Spinal cord (tissue), 10 donors: ENCODE measurements at places on chromosomes 7 and 10. TPM values are rescaled to one million over a fixed set of nuclear protein-coding genes. Genes with fewer than 3 reads are reported as not detected.

DNA sequence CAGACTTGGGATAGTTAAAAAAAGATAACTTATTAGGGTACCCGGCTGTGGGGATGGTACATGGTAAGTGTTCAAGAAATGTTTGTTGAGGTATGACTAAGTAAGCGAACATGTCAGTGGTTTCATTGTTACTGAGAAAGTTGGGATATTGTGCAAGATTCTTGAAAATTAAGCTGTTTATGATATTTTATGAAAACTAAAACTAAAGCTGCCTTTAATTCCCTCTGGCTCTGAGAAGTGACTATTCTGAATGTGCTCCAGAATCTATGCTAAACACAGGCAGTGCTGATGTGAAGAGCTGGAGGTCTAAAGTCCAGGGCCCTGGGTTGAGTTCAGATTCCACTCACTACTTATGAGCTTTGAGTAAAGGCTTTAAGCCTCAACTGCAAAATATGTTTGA lies 72.9 kb downstream of the AOAH start:
- no peak for DNase-seq

DNA sequence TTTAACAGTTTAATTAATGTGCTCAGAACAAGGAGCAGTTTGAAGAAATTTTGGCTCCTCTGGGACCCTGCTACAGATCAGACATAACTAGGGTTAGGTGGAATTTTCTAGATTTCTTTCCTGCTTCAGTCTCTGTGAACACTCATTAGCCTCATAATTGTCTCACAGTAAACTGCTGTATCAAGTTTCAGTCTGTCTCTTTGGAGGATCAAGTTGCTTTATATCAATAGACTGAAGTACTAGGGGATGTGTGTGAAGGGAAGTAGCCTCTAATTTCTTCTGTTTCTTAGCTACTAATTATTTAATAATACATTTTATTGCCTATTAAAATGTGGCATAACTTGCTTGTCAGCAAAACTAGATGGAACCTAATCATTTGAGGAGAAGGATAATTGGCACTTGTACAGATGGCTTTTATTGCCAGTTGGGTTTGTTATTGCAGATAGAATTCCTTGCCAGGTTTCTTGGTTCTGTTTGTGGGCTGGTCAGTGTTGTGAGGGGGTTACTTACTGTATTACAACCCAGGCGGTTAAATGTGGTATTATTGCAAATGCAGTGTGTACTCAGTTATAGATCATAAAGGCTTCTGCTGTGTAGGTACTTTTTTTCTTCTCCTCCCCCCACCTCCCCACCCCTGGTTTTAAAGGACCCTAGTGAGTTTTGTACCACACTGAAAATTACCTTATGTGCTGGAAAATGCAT lies 758.0 kb downstream of the AUTS2 start:
- DNase-seq = no peak

- DNase-seq = no peak
These were observed 349.4 kb downstream of the EXOC4 start for GRCh38 chr7:133602291-133602690.

- no peak for DNase-seq
These were observed 54.5 kb upstream of the PFKFB3 start for GRCh38 chr10:6148251-6148701.

DNA sequence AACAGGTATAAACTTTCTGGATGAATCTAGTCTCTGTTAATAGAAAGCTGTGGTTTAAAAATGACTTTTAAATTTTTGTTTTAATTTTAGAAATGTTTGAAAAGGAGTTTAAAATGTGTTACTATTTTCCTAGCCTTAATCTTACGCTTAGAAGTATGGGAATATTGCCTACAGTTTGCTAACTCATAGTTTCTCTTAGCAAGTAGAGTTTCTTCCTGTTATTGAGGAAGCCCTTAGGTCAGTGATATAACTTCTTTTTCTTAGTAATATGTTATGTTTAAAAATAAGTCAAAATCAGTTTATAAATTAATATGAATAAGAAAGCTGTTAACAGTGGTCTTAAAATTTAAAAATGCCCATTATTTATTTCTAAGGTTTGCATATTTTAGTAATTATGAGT lies 3.1 kb downstream of the STARD3NL start:
- DNase-seq = no peak

IGF2BP3 gene
- 37.3 TPM for total RNA-seq

UTF1 gene
- total RNA-seq = not detected

SPDYE8 gene
- total RNA-seq = not detected

FAM171A1 gene
- 42.1 TPM for total RNA-seq
